ENCODE measurements at places on chromosomes 2 and 18. TPM values are rescaled to one million over a fixed set of nuclear protein-coding genes. Genes with fewer than 3 reads are reported as not detected.

REG3G gene
- total RNA-seq: not detected

PEX13 gene
- total RNA-seq: 19.9 TPM

GULP1 gene
- not detected for total RNA-seq

ALLC gene
- total RNA-seq: not detected

NXPH2 gene
- not detected for total RNA-seq

CCNT2 gene
- total RNA-seq: 29.3 TPM

CFC1 gene
- total RNA-seq: not detected

Measured in activated CD4-positive, alpha-beta T cell treated with anti-CD3 and anti-CD28 coated beads for 36 hours (primary cell).